ENCODE measurements at places on chromosomes 11 and 22.

GRCh38 chr11:64539239-64539638 is 51.8 kb upstream of the SLC22A12 start:
- no peak for DNase-seq

DNA sequence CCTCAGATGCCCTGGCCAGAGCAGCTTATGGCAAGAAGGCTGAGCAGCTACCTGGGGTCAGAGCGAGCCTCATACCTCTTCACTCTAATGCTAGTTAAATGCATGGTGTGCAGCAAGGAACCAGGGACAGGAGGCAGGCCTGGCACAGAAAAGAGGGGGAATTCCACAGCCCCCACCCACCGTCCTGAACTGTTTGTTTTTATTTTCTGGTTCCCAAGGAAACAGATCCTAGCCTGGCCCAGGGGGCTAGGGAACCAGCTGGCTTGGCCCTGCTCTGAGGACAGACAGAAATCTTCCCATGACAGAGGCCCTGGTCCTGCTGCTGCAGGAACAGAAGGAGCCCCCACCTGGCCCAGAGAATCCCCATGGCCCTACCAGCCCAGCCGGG is 40.4 kb downstream of the SLCO2B1 start:
- no peak for DNase-seq

- no peak for DNase-seq
Observed at GRCh38 chr22:49116486-49117120, 711.1 kb downstream of the BRD1 start.

DNA sequence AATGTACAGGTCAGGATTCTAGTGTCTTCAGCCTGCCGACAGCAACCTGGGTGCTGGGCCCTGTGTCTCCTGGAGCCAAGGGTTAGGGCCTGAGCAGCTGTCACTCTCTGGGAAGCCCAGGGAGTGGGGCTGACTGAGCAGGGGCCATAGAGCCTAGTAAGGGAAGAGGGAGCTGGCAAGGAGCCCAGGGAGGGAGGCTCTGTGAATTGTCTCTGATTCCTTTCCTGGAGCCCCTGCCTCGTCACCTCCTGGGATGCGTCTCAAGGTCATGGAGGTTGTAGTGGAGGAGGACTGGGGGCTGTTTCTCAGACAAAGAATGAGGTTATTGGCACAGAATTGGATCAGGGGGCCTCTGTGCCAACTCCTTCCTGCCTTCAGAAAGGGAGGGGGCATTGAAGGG is 11.8 kb downstream of the SOX10 start:
- no peak for DNase-seq

GRCh38 chr11:2732261-2732939 is 32.6 kb upstream of the KCNQ1OT1 start:
- no peak for DNase-seq

DNA sequence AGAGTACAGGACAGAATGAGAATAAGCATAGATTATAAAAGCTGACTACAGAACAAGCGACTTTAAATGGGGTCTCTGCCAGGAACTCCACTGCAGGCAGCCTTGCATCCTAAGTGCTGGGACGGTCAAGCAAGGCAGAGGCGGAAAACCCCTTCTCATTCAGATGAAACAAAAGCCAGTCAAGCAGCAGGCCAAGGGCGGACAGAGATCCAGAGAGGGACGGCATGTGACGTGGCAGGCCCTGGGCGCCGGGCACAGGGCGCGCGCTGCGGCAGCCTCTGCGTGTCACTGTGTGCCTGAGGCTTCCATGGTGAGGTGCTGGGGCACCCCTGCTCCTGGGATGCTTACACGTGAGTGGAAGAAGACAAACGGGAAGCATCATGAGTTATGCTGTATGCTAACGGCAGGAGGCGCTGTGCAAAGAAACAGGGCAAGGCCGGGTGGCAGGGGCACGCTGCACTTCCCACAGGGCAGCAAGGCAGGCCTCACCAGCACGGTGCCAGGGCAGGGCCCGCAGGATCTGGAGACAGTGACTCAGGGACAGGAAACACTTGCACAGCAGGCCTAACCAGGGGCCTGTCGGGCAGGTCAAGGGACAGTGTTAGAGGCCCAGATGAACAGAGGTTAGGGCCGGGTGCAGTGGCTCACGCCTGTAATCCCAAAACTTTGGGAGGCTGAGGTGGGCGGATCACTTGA is 6.2 kb downstream of the TOLLIP start:
- DNase-seq: no peak

- DNase-seq: no peak
Observed at GRCh38 chr11:85663080-85663752, 1.7 kb downstream of the CREBZF start.

DNA sequence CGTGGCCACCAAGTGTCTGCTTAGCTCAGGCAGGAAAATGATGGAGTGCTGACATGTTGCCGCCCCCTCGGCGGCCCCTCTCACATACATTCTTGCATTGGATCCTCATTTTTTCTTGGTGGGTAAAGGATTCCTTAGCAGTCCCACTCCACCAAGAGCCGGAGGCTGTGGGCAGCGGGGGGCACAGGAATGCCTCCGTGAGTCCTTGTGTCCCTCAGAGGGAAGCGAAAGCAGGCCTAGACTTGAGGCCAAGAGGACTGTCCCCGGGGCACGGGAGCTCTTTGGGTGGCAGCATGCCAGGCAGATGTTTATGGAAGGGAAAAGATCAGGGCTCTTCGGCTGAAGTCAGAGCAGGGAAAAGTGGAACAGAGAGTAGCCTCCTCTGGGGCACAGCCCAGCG is 21.6 kb downstream of the LRFN4 start:
- DNase-seq: no peak

DNA sequence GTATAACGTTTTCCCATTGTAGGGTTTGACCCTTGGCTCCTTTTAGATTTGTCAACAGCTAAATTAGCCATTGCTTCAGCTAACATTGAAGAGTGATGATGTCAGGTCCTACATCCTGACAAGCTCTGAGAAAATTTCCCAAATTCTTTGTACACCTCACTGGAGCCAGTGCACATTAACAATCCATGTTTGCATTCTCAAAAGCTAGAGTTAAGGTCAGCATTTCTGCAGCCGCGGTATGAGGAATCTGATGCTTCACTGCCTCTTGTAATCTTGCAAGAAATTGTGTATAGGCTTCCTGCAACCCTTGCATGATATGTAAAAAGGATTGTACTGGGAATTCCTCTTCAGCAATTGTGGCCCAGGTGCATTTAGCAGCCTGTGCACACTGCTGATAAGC is 33.1 kb upstream of the NCAM1 start:
- no peak for DNase-seq

GRCh38 chr22:49295851-49296560 is 531.7 kb downstream of the BRD1 start:
- DNase-seq: no peak

GRCh38 chr11:77102246-77103210 is at the start of gene OMP:
Gene OMP, plus strand, starts transcription at chr11:77102840. Its CDS starts 0 bp downstream, at chr11:77102840.
- no peak for DNase-seq

GRCh38 chr11:73507086-73507485 is 90.8 kb downstream of the FAM168A start:
- no peak for DNase-seq

- DNase-seq: no peak
Observed at GRCh38 chr11:131748151-131749050, 378.0 kb downstream of the NTM start.

- no peak for DNase-seq
Observed at GRCh38 chr11:34354782-34355181, 3.0 kb downstream of the ABTB2 start.

DNA sequence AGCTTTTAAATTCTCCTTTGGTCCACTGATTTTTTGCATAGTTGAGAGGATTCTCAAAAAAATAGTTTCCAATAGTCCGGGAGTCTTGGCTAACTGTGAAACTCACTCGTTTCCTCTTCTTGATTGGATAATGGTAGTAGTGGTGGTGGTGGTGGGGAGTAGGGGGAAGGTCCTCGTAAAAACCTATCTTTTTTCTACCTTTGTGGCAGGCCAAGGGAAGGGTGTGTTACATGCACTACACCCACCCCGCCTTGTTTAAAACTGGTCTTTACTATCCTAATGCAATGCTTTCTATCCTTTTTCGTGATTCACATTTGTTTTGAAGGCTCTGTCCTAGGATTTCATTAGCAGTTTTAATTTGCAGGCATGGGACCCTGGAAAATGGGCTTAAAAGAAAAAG is 4.8 kb downstream of the TEAD1 start:
- no peak for DNase-seq

DNA sequence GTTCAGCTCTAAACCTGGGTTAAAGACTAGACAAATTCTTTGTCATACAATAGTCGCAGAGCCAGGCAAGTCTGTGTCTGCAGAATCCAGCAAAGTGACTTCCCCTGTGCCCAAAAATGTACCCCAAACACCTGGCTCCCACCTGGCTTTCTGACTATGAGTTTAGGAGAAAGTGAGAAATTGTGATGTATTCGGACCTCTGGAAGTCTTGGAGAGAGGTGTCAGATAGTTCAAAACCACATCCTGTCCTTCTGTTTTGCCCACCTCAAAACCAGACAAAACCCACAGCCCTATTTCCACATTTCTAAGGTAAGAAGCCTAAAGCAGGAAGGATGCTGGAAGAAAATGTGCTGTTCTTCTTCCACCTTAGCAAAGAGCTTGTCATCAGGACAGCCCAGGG is 63.8 kb upstream of the CLMP start:
- no peak for DNase-seq

Measured in cortex of kidney (tissue), 1 donor.